Upper lobe of left lung (tissue), 6 donors: ENCODE measurements at places on chromosomes 16 and 17. TPM values are rescaled to one million over a fixed set of nuclear protein-coding genes. Genes with fewer than 3 reads are reported as not detected.

GRCh38 chr17:41650794-41651624 lies 26.6 kb upstream of the KRT17 start:
- no peak for DNase-seq

GRCh38 chr17:81258292-81258691 lies 19.2 kb downstream of the NDUFAF8 start:
- peak; percentile 74 for DNase-seq

- no peak for DNase-seq
Measured at GRCh38 chr16:27665881-27666280, 115.9 kb downstream of the KATNIP start.

- DNase-seq, result peak; percentile 74
Measured at GRCh38 chr16:67198238-67198734, 645 bp upstream of the ELMO3 start.

GRCh38 chr16:57589374-57589773 lies 39.1 kb upstream of the ADGRG1 start:
- DNase-seq, result no peak

DNA sequence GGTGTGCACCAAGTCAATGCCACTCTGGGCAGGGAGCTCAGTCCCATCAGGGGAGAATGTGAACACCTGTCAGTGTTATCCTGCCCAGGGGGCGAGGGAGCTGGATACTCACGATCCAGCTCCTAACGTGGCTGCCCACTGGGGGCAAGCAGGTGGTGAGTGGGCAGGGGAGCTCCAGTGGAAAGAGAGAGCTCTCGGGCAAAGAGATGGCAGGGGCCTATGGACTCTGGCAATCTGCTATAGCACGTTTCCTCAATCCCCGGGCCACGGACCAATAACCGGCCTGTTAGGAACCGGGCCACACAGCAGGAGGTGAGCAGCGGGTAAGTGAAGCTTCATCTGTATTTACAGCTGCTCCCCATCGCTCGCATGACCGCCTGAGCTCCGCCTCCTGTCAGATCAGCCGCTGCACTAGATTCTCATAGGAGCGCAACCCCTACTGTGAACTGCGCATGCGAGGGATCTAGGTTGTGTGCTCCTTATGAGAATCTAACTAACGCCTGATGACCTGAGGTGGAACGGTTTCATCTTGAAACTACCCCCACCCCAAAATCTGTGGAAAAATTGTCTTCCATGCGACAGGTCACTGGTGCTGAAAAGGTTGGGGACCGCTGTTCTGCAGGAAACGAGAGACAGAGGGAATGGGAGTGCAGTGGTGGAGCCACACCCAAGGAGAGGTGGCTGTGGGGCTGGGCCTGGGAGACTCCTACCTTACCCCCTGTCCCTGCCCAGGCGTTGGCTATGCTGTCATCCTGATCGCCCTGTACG lies 15.6 kb downstream of the SLC6A2 start:
- peak; percentile 15 for DNase-seq

DNA sequence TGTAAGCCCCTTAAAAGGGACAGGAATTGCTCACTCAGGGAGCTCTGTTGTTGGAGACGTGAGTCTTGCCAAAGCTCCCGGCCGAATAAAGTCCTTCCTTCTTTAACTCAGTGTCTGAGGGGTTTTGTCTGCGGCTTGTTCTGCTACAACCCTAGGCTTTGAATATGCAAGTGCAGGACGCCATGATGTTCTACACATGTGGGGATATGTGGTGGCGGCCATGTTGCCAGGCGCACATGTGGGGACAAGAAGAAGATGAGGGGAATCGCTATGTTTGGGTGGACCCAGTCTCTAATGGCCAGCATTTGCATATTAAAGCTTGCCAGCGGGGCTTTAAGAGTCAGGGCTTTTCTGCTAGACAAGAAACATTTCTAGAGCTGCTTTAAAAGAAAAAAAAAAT lies 96.8 kb upstream of the CA10 start:
- DNase-seq, result no peak

LDHD gene
- total RNA-seq, result 19.2 TPM

DNA sequence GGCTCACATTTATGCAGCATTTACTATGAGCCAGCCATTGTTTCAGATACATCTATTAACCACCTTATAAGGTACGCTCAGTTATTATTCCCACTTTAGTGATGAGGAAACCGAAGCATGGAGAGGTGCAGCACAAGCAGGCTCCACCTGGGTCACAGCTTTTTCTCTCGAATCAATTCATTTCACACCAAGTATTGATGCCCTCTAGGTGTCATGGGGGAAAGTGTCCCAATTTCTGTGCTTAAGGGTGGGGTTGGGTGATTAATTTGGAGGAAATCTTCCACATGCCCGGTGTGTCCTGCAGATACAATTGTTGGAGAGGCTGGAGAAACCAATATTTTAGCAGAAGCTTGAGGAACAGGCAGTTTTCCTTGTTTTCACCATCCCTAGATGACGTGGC lies 62.7 kb upstream of the DNAJA2 start:
- no peak for DNase-seq

DNA sequence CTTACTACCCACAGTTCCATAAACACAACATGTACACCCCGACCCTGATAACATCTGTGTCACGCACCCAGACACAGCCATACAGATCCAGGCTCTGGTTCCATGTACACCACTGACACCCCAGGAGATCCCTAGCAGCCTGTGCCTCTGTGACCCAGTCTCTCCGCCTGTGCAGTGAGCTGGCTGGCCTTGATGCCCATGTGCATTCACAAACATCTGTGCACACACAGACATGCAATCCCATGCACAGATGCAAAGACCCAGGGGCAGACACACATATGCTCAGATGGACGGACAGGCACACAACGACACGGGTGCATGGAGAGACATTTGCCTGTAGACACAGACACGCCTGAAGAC lies 4.1 kb downstream of the CCDC102A start:
- peak; percentile 15 for DNase-seq

- no peak for DNase-seq
Measured at GRCh38 chr16:87516361-87516760, 23.5 kb upstream of the ZCCHC14 start.

DNA sequence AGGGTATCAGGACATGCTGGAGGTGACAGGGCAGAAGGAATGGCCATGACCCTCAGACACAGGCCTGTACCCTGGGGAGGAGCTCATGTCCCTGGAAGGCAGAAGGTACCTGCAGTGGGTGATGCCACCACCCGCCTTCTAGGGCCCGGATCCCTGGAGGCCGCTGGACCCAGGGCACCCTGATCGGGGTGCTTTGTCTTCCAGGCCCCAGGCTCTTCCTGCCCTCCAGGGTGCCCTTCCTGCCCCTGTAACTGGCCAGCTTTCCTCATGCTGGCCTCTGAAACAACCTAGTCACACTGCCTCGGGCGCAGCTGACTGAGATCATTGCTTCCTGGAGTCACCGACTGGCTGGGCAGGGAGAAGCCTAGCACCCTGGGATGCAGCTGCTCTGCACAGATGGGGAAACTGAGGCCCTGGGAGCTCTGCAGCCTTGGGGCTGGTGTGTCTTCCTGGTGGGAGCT lies 5.8 kb downstream of the ADCY7 start:
- DNase-seq, result no peak

RFWD3 gene
- 16.7 TPM for total RNA-seq

GRCh38 chr17:8726941-8727555 lies 17.6 kb downstream of the CCDC42 start:
- peak; percentile 59 for DNase-seq

SLC5A10 gene
- not detected for total RNA-seq

- DNase-seq, result no peak
Measured at GRCh38 chr17:65121916-65122806, 15.0 kb upstream of the RGS9 start.

DNA sequence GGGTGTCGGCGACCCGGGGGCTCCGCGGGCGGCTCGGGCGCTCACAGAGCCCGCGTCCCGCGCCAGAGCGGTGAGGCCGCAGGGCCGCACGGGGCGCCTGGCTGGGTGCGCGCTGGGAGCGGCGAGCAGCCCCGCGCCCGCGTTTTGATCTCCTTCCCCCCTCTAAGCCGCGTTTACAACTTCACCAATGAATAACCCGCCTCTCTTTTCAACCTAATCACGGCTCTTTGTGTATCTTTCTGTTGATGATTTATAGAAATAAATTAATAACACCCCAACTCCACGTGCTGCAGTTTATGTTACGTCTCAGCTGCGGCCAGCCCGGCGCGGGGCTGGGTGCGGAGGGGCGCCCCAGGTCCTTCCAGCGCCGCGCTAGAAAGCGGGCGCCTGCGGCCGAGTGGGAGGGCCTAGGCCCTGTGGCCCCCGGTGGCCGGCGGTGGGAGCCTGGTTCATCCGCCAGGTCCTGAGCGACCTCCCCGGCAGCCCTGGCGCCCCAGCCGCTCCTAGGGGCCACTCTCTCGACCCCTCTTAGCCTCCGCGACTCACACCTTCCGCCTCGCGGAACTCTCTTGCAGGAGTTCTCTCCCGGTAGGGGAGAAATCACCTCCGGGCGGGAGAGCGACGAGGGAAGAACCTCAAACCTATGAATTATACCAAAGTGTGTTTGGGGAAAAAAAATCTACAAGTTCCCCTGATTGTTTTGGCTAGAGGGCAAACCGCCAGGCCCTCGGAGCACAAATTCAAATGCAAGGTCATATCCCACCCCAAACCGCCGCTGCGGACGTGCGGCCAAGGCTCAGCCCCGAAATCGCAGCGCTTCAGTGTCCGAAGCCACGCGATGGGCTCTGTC lies 1.9 kb downstream of the HNF1B start:
- peak; percentile 87 for DNase-seq

- no peak for DNase-seq
Measured at GRCh38 chr16:30797670-30798309, 10.8 kb upstream of the ZNF629 start.

DNA sequence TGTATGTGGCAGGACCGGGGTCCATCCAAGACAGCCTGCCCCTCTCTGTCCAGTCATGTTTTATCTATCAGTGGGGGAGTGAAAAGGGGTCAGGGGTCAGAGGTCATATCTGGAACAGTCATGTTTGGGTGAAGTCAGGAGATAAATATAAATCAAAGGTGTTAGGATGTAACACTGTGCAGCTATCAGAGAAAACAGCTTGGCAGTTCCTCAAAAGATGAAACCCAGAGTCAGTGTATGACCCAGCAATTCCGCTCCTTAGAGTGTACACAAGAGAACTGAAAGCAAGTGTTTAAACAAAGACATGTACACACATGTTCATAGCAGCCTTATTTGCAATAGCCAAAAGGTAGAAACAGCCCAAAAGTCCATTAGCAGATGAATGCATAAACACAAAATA lies 361.3 kb downstream of the FOXL1 start:
- DNase-seq, result no peak

DNA sequence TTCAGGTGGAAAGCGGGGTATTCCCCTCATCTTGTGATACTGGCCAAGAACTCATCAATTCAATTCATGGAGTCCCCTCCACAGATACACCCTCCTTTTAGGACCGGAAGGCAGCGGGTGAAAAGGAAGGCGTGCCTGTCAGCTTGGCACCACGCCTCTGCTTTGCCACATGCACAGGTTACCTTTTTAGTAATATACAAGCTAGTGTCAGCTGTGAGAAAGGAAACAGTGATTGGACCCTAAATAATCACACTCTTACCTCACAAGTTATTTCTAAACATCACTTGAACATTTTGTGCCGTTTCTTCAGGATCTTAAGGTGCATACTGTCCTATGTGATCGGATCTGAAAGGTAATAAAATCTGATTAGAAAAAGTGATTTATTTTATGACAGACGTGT lies 15.7 kb downstream of the ZDHHC7 start:
- no peak for DNase-seq

GRCh38 chr16:7653746-7654461 lies 321.3 kb downstream of the RBFOX1 start:
- DNase-seq, result no peak

DNA sequence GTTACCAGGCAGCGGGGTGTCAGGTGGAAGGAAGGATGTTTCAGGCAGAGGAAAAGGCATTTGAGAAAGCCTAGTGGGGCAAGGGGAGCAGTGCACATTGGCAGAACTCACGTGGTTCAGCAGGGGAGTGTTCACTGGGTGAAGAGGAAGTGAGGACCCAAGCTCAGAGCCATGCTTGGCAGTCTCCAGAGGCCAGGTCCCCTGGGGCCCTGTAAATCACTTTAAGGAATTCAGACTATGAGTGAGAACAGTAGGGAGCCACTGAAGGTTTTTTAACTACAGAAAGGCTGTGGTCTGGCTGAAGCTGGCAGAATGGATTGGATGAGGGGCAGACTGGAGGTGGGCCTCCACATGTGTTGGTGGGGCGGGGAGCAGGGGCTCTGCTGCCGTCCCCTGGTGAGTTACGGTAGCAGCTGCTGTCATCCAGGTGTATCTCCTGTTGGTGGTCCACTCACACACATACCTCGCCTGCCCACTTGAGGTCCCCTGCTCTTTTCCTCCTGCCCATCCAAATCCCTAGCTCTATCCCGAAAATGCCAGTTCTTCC lies 5.1 kb downstream of the CLEC16A start:
- DNase-seq, result peak; percentile 74

- no peak for DNase-seq
Measured at GRCh38 chr17:60901806-60902205, 224.2 kb downstream of the BCAS3 start.

ACSM3 gene
- 22.0 TPM for total RNA-seq

DNA sequence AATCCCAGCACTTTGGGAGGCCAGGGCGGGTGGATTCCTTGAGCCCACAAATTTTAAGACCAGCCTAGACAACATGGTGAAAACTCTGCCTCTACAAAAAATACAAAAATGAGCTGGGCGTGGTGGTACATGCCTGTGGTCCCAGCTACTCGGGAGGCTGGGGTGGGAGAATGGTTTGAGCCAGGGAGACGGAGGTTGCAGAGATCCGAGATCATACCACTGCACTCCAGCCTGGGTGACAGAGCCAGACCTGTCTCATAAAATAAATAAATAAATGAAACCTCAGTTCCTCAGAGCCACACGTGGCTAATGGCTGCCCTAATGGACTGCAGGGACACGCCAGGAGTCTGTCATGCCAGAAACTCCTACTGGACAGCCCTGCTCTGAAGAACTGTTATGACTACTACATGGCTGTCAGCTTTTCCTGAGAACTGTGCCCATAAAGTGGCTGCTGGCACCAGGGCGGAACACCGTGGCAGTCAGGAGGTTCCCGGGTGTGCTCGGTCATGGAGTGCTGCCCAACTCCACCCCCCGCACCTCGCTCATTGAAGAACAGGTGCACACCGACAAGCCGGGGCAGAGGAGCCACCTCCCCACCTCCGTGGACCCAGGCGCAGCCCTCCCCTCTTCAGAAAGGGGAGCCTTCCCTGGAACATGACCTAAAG lies 4.3 kb downstream of the TMEM11 start:
- DNase-seq, result no peak

GRCh38 chr16:2595393-2596205 lies 57.8 kb downstream of the PDPK1 start:
- no peak for DNase-seq

- DNase-seq, result no peak
Measured at GRCh38 chr16:50037662-50038220, 12.7 kb downstream of the CNEP1R1 start.

PLLP gene
- 105 TPM for total RNA-seq

- no peak for DNase-seq
Measured at GRCh38 chr17:1830288-1830687, 483 bp downstream of the RPA1 start.

MYH13 gene
- not detected for total RNA-seq

SERPINF2 gene
- 30.9 TPM for total RNA-seq
